ENCODE measurements at places on chromosomes 16 and 17.

- DNase-seq = no peak
Measured at GRCh38 chr17:62724398-62725146, 83.5 kb downstream of the MARCHF10 start.

- no peak for DNase-seq
Measured at GRCh38 chr16:26395700-26396099, 671.0 kb upstream of the C16orf82 start.

DNA sequence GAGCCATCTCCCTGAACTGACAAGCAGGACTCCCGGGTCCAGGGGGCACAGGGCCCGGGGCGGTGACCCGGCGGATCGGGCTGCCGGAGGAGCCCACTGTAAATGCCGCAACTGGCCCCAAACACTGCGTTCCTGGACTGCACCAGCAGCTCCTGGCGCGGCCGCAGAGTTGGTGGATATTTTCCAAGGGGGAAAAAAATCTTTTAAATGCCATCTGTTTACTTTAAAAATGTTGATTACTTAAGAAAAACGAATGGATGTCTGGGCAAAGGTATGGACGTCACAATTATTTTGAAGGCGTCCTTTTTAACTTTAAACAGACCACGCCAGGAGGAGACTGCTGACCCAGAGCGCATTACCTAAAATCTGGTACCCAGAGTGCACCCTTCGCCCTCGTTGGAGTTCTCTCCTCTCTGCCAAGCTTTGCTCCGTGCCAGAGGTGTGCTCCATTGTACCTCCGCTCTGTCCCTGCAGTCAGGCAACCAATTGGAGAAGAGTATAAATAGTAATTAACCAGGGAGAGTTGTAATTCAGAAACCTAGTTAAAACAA is 3.4 kb downstream of the HS3ST3B1 start:
- no peak for DNase-seq

DNA sequence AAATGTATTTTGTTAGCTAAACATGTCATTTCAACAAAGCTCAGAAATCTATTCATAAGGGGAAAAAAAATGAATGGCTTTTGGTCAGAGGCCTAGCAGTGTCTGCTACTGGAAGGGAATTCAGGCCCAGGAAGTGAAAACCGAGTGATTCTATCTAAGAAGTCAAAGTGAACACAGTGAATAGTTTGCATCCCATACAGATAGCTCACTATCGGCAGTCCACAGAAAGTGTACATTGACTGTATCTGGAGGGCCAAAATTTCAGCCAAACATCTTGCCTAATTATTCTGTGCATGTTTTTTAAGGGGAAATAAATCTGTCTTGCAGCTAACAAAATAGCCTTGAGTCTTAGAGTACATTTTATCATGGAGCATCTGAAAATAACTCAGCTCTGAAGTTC is 214.4 kb upstream of the CACNG5 start:
- no peak for DNase-seq

DNA sequence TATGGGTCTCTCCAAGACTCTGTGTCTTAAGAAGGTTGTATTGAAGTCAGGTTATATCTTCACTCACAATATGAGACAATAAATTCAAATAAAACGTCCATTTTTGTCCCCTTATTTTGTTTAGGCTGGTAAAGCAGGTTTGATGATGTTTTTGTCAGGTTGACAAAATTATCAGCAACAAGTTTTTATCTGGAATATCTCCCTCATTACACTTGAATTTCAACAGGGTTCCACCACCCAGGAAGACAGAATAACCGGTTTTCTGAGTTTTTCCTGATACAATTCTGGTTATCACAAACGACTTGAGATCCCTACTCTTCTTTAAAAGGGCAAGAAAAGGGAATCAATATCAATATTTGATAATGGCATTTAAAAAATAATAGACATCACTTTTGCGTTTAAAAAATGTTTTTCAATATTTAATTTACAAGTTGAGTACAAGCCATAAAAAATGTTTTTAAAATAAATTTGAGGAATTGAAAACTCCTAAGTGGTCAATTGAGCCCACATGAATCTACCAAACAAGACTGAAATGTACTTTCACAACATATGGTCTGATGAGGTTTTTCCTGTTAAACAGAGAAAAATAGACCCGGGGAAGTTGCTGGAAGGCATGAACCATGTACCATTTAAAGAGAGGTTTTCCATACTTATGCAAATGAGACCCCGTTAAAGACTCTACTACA is 1.4 kb upstream of the ATP6V0A1 start:
- no peak for DNase-seq

- no peak for DNase-seq
Measured at GRCh38 chr16:59848296-59848695, 1114.2 kb upstream of the GOT2 start.

DNA sequence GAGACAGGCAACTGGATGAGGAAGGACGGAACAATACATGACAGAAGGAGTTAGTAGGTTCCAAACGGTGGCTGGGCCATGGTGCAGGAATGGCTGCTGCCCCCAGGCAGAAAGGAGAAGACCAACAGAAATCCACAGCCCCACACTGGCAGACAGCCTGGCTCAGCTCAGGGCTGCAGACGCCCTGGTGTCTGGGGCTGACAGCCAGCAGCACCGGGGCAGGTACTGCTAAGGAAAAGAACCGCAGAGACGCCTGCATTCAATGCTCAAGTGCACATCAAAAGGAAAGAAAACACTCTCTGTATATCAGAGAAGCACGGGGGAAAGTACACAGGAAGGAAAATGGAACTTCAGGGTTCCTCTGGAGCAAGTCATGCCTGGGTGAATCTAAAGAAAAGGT is 53.4 kb downstream of the GAS7 start:
- DNase-seq = no peak

DNA sequence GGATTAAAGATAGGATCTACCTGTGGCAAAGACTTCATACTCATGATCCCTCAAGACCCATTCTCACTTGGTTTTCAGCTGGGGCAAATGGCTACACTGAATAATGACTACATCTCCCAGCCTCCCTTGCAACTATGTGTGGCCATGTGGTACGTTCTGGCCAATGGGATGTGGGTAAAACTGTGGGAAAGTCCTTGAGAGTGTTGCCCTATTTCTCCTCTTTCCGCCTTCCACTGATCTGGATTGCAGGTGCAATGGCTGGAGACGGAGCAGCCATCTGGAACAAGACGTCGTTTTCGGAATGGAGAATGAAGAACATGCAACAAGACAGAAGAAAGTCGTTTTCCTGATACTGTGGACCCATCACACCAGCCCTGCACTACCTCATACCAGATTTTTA is 48.5 kb downstream of the HAPSTR1 start:
- DNase-seq = no peak

DNA sequence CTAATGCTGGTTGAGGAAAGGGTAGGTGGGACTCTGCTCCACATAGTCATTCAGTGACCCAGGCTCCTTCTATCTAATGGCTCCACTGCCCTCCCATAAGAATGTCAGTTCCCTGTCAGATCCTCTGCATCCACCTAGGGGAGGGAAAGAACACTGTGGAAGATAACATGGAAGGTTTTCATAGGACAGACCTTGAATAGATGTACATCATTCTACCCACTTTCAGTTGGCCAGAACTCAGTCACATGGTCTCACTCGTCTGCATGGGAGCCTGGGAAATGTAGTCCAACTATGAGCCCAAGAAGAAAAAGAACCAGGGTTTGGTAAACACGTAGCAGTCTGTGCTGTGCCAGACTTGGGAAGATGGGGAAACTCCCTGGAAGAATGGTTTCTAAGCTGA is 27.1 kb upstream of the SCNN1B start:
- no peak for DNase-seq

- no peak for DNase-seq
Measured at GRCh38 chr16:75265911-75266701, 14.7 kb upstream of the BCAR1 start.

Measured in AG04450 (cell line).